ENCODE measurements at places on chromosomes 7 and 10.

DNA sequence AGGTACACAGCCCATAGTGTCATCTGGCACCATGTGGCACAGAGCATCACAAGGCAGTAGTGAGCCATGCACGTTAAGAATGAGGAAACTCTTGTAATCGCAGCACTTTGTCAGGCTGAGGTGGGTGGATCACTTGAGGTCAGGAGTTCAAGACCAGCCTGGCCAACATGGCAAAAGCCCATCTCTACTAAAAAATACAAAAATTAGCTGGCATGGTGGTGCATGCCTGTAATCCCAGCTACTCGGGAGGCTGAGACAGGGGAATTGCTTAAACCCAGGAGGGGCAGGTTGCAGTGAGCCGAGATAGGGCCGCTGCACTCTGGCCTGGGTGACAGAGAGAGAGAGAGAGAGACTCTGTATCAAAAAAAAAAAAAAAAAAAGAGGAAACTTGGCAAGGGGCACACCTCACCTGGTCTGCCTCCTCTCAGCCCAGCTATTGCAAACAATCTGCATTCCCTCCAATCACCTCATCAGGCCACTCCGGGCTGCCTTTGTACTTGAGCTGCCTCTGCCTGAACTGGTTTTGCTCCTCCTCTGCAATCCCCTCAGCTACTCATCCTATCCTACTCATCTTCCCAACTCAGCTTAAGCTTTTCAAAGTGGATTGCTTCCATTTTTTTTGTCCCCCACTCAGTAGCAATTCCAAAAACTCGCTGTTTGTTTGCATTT lies 46.0 kb upstream of the OPTN start:
- DNase-seq = no peak

DNA sequence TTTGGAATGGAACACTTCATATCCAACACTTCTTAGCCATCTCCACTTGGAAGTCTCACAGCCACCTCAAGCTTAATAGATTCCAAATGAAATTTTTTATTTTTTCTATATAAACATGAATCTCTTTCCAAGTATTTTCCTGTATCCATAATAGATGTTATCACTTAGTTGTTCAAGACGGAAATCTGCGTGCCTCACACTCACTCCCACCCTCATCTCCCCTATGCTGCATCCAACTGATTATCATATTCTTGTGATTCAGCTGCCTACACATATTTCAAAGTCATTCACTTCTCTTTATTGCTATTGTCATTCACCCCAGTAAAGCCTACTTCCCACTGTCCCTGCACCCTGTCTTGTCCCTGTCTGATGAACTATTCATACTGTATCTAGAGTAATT lies 70.2 kb upstream of the MKX start:
- DNase-seq = no peak

GRCh38 chr10:66927971-66928770 lies 2.3 kb downstream of the LRRTM3 start:
- DNase-seq = no peak

DNA sequence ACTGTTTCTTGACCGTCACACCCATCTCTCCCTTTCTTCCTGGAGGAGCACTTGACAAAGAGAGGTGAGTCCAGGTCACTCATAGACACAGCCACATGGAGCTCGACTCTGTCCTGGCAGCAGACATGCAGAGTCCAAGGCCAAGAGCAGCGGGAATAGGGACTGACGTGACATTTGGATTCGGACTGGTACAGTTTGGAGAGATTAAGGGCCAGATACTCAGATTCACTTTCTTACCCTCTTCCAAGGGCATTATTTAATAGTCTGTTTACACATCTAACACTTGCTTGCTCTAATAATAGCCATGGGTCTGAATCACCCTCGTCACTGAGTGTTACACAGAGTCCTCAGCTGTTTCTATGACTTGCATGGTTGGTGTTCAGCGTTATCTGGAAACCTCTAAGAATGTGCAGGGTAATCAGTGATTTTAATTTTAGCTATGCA lies 39.2 kb upstream of the OTUD1 start:
- no peak for DNase-seq

- no peak for DNase-seq
Observed at GRCh38 chr7:156222151-156222550, 409.9 kb upstream of the SHH start.

DNA sequence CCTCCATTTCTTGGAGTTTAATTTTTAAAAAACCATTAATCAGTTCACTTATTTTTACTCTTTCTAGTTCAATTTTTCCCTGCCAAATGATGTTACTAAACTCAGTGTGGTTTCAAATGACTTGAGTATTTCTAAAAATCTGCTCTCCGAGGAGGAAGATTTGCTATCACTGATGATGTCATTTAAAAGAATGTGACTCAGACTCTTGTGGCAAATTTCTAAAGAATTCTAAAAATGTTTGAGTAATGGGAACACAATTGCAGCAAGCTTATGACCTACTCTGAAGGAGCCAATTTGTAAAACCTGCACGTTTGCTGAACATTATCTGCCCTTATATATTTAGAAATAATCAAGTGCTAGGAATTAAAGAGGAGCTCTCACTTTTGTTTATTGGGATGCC lies 88.6 kb downstream of the SPAG6 start:
- DNase-seq = peak; percentile 90
